Metanephros (tissue), 2 donors: ENCODE measurements at places on chromosomes 6 and 20. TPM values are rescaled to one million over a fixed set of nuclear protein-coding genes. Genes with fewer than 3 reads are reported as not detected.

The SYS1 gene
- total RNA-seq: 25.3 TPM

The ZC3H12D gene
- total RNA-seq: 1.3 TPM

The ADGRG6 gene
- 37.0 TPM for total RNA-seq

The ELOVL5 gene
- 49.7 TPM for total RNA-seq

The KLC4 gene
- 43.6 TPM for total RNA-seq

The TRIM15 gene
- 0.47 TPM for total RNA-seq

The MRPS18A gene
- total RNA-seq: 54.2 TPM

The HAO1 gene
- not detected for total RNA-seq

The C20orf96 gene
- total RNA-seq: 17.0 TPM

The MROH8 gene
- 4.1 TPM for total RNA-seq

The SCRT2 gene
- not detected for total RNA-seq

The DCDC2 gene
- total RNA-seq: 84.9 TPM

The GNMT gene
- 0.76 TPM for total RNA-seq

The PPIL1 gene
- total RNA-seq: 29.0 TPM

The MUC21 gene
- not detected for total RNA-seq

The ACAT2 gene
- 12.6 TPM for total RNA-seq

The HTR1B gene
- total RNA-seq: 0.35 TPM

The PRELID3B gene
- total RNA-seq: 53.0 TPM

The CLVS2 gene
- total RNA-seq: 0.18 TPM

The BPIFB4 gene
- not detected for total RNA-seq

The SALL4 gene
- 7.7 TPM for total RNA-seq

The EEF1A2 gene
- 139 TPM for total RNA-seq

The CPNE5 gene
- 14.2 TPM for total RNA-seq
